K562 (cell line): ENCODE measurements at places on chromosomes 2 and 18. TPM values are rescaled to one million over a fixed set of nuclear protein-coding genes. Genes with fewer than 3 reads are reported as not detected.

CRYBA2 gene
- 0.51 and 0.81 TPM in 2 replicates for total RNA-seq

MYO5B gene
- total RNA-seq: 0.13 and 0.27 TPM in 2 replicates

ALPP gene
- not detected in 2 replicates for total RNA-seq

DOK6 gene
- total RNA-seq: not detected in 2 replicates

AQP12A gene
- total RNA-seq: not detected in 2 replicates

GORASP2 gene
- total RNA-seq: 96.9 and 98.9 TPM in 2 replicates

XDH gene
- total RNA-seq: not detected in 2 replicates

DLX2 gene
- total RNA-seq: 3.6 and 4.3 TPM in 2 replicates

ANO7 gene
- total RNA-seq: 4.1 and 5.1 TPM in 2 replicates

ANKRD29 gene
- not detected in 2 replicates for total RNA-seq

NPPC gene
- not detected in 2 replicates for total RNA-seq

CCDC93 gene
- total RNA-seq: 11.1 and 14.1 TPM in 2 replicates

DPP4 gene
- total RNA-seq: 0.11 and 0.18 TPM in 2 replicates

HOXD12 gene
- not detected in 2 replicates for total RNA-seq

WDR7 gene
- 6.6 and 7.4 TPM in 2 replicates for total RNA-seq

CFAP65 gene
- not detected in 2 replicates for total RNA-seq

TRIM54 gene
- not detected in 2 replicates for total RNA-seq

C1QL2 gene
- total RNA-seq: not detected in 2 replicates

STON1 gene
- 0.96 and 0.98 TPM in 2 replicates for total RNA-seq

TNFRSF11A gene
- total RNA-seq: 0.04 TPM in 2 replicates

XIRP2 gene
- 0.07 TPM in 1 of 2 replicates, not detected in the other for total RNA-seq

CMPK2 gene
- total RNA-seq: 7.2 and 7.9 TPM in 2 replicates

GAL3ST2 gene
- 0.31 and 0.42 TPM in 2 replicates for total RNA-seq
